ENCODE measurements at places on chromosomes 13 and 19.

DNA sequence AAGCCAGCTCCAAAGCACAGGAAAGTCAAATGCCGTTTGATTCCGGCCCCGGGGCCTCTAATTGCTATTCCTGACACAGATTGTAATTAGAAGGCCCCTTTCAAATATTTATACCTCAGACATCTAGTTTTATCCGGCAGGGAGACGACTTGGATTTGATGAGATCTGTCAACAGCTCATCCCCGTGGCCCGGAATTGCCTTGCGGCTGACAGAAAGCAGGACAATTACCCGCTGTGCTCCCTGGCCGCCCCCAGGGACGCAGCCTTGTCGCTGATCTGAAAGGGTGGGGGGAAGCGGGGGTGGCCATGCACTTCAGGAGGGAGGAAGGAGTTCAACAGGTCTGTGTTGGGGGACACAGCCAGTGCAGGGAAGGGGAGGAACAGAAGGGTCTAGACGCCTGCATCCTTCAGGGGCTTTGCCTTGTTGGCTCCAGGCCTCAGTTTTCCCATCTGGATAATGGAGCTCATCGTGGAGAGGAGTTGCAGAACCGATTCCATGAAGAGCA lies 1.8 kb upstream of the SHD start:
- DNase-seq, result no peak

DNA sequence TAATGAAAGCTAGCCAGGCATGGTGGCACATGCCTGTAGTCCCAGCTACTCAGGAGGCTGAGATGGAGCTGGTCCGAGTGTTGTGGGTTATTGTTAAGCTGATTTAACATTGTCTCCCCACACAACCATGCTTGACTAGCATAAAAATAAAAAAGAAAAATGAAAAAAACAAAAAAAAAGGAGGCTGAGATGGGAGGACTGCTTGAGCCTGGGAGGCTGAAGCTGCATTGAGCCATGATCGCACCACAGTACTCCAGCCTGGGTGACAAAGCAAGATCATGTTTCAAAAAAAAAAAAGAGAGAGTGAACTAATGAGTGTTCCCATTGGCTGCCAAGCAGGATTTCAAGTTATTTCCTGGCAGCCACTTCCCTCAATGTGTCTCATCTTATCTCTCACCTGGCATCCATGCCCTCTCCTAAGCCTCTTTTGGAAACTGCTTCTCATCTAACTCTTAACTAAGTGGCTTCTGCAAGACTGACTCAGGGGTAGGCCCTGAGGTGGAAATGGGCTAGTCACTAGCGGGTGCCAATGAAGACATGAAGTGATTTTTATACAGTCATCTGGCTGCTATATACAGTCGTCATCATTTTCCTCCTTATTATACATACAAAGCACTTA lies 4.9 kb downstream of the THAP8 start:
- no peak for DNase-seq

- DNase-seq, result peak; percentile 22
These were observed 357.4 kb downstream of the TDRD3 start for GRCh38 chr13:60754211-60755090.

- DNase-seq, result no peak
These were observed 237.6 kb downstream of the DNAJC15 start for GRCh38 chr13:43260999-43261398.

DNA sequence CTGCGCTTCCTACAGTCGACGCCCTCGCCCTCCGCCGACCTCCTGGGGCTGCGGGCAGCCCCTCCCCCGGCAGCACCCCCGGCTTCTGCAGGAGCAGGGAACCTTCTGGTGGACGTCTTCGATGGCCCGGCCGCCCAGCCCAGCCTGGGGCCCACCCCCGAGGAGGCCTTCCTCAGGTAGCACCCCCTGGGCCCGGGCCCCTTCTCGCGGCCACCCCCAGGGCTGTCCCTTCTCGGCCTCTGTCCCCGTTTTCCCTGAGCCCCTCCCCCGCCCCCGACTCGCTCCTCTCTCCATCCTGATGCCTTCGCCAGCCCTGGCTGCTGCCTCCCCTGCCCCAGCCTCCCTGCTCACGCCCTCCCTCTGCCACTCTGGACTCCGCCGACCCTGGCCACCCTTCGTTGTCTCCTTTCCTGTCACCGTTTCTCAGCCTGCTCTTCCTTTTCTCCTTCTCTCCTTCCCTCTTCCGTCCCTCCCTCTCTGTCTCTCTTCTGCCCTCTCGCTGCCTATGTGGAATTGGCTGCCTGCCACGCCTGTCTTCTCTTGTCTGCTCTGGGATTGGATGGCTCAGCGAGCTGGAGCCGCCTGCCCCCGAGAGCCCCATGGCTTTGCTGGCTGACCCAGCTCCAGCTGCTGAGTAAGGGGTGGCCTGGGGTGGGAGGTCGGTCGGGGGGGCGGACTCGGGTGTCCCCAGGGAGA lies 11.0 kb downstream of the FUZ start:
- DNase-seq, result no peak

- DNase-seq, result no peak
These were observed 11.7 kb upstream of the OVOL3 start for GRCh38 chr19:36099166-36099785.

DNA sequence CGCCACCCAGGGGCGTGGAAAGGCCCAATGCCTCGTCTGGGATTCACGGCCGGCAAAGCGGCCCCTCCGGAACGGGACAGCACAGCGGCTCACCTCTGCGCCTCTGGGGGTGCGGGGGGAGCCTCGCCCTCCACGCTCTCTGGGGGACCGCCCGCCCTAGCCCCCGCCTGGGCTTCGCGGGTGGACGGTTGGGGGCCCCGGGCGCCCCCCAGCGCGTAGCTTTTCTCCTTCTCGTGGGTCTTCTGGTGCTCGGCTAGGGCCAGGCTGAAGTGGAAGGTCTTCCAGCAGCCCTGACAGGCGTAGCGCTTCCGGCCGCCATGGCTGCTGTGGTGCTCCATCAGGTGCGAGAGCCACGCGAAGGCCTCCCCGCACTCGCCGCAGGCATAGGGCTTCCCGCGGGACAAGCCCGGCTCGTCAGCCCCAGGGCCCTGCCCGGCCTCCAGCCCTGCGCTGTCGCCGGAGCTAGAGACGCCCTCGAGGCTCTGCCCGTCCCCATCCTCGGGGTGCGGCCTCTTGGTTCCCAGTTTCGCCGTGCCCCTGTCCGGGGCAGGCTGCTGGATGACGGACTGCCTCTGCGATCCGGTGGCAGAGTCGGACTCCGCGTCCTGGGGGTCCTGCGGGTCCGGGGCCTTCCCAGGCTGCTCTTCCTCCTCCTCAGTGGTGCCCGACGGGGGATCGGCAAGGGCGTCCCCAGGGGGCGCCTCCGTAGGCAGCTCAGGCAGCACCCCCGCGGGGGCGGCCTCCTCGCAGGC lies 13.3 kb downstream of the ZSCAN18 start:
- DNase-seq, result no peak

Data from common myeloid progenitor, CD34-positive (primary cell).